Aorta (tissue), 5 donors: ENCODE measurements at places on chromosomes 3 and 15.

GRCh38 chr3:69838217-69838616 lies 99.0 kb downstream of the MITF start:
- no peak for DNase-seq

DNA sequence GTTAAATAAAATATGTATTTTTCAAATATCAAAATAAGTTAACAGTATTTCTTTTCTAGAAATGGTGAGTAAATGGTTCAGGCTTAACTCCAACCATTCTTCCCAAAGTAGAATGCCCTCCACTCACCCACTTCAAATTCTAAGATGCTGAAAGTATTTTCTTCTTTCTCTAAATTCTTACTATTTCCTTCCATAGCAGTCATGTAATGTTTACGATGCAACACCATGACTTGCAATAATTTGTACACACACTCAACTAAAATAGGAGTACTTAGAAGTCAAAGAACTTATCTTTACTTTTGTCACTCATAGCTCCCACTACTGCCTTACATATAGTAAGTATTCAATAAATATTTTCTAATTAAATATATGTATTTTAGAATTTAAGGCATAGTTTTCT lies 65.0 kb downstream of the AQR start:
- DNase-seq, result no peak

GRCh38 chr3:194396859-194397756 lies 2.0 kb downstream of the GP5 start:
- DNase-seq, result no peak

- no peak for DNase-seq
Measured at GRCh38 chr3:58180940-58181587, 29.7 kb downstream of the DNASE1L3 start.

DNA sequence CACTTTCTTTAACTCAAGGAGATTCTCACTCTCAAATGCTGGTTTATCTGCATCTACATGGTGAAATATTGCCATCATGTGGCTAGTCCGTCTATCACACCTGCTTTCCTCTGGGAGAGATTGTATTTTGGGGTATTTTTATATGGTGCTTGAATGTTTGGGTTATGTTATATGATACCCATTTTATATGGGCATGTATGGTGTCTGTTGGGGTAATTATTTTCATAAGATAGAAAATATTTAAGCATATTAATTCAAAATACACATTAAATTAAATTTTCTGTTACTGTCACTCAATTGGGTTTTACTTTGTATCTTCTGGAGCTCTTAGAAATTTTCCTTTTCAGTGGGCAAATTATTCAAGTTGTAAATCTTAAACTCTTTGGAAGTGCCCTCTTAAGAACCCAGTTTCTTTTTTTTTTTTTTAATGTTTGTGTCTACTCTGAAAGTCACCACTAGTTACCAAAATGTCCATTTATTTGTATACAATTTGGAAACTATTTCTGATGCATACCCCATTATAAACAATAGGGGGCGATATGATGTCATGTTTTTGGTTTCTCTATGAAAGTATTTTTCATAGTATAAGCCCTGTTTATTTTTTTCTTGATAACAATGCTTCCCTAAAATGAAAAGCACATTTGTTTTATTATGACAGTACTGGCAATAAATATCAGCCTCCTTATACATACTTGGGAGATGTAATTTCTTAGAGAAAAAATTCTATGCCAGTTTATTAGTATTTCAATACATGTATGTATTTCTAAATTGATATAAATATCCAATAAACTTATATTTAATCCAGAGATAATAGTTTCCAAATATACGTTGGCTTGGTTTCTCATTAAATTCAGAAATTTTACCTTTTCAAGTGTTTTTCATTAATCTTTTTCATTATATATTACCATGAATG lies 36.1 kb upstream of the PLSCR5 start:
- no peak for DNase-seq

GRCh38 chr3:13064964-13065363 lies 8.3 kb downstream of the IQSEC1 start:
- DNase-seq, result no peak
